ENCODE measurements at places on chromosomes 13 and 19.
A peak's percentile ranks its signal among the peaks of the same experiment; 100 is the strongest.

DNA sequence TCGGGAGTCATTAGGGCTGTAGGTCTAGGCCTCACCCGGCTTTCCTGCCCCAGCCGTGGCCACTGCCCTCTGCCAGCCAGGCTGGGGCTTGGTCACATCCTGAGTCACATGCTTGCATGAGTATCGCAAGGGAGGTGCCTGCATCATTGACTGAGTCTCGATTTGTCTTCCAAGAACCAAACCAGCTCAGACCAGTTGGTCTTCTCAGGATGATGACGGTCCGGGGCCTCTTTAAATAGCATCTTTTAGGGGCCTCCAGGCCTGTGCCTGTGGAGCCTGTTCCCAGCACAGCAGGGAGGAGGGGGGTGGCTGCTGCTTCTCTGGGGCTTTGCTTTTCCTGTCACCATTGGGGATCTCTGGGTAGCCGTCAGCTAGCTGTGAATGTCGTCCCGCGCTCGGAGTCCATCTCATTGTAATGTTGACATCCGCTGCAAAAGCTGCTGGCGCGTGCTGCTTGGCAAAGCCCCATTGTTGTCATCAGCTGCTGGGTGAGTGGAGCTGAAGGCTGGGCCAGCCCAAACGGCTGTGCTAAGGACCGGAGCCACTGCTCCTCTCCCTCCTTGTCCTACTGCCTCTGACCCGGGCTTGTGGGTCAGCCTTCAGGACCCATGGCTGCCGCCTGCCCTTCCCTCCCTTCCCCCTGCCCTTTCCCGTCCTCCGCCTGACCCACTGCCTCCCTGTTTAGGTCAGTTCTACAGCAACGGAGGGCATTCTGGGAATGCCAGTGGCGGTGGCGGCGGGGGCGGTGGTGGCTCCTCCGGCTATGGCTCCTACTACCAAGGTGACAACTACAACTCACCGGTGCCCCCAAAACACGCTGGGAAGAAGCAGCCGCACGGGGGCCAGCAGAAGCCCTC is 14.3 kb upstream of the QTRT1 start:
- DNase-seq, result no peak

- DNase-seq, result no peak
Measured at GRCh38 chr19:56670961-56671612, 470 bp downstream of the ZNF835 start.

DNA sequence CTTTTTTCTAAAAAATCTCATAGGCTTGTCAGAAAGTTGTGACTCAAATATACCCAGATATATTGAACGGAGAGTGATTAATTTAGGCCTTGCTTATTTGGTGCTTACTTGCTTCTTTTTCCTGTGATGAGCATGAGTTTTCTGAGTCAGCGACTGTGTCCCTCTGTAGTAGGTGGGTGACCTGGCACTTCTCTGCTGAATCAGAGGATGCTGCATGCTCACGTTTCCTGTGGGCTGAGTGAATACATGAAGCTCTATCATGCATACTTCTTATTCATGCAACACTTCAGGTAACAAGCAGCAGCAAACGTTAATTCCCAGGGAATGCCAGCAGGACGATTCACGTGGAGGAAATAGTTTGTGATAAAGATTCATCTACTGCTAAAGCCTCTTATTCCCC is 245.0 kb downstream of the KLF5 start:
- no peak for DNase-seq

GRCh38 chr19:10173527-10173926 is 21.2 kb downstream of the DNMT1 start:
- DNase-seq, result no peak

GRCh38 chr13:55566334-55566733 is 1574.4 kb upstream of the PRR20A start:
- no peak for DNase-seq

- DNase-seq, result no peak
Measured at GRCh38 chr13:96314974-96315373, 225.1 kb downstream of the HS6ST3 start.

- no peak for DNase-seq
Measured at GRCh38 chr13:21086929-21087328, 25.5 kb upstream of the LATS2 start.

- no peak for DNase-seq
Measured at GRCh38 chr13:77637588-77637987, 59.9 kb upstream of the SLAIN1 start.

DNA sequence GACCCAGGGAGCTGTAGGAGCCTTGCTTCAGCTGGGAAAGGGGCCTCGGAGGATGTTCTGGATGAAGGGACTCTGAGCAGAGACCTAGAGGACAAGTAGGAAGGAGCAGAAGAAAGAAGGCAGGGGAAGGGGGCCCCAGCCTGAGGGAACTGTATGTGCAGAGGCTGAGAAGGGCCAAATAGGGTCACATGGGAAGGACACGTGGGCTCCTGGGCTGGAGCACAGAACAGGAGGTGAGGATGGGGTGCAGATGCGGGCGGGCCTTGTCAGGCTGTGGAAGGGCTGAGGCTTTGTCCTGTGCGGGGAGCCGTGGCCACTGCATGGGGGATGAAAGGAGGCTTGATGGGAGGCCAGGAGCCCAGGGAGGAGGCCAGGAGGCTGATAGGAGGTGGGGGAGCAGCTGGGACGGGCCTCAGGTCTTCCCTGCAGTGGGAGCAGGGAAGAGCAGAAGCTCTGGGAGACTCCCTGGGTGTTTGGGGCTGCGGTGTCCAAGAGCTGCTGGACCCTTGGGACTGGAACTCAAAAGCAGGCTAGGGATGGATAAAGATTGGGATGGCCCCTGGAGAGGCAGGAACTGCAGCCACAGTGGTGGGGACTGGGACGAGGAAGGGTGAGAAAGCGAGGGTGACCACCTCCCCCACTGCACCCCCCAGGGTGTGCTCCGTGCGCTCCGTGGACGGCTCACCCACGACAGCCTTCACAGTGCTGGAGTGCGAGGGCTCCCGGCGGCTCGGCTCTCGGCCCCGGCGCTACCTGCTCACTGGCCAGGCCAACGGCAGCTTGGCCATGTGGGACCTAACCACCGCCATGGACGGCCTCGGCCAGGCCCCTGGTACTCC is 11.4 kb upstream of the LTBP4 start:
- DNase-seq, result no peak

- no peak for DNase-seq
Measured at GRCh38 chr13:76091076-76091475, 454.9 kb downstream of the LMO7 start.

DNA sequence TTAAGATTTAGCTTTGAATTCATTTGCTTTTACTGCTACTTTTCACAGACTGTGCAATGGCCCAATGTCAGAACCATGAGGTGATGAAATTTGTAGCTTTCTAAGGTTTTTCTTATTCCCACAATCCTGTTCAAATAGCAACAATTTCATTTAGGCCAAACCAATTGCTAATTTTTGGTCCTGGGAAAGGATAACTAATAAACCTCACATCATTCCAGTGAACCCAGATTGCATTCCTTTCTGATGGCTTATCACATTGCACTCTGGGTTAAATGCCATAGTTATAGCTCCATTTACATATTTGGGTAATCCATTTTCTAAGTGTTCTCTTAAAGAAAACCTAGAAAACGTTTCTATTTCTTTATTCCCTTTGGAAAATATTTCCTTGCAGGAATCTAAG is 22.9 kb upstream of the POMP start:
- DNase-seq, result peak; percentile 82

GRCh38 chr19:40596608-40597328 is 4.4 kb upstream of the LTBP4 start:
- DNase-seq, result no peak

- no peak for DNase-seq
Measured at GRCh38 chr13:74134221-74134776, at the start of gene KLF12. Gene KLF12 (minus strand): TSS chr13:74134404.

DNA sequence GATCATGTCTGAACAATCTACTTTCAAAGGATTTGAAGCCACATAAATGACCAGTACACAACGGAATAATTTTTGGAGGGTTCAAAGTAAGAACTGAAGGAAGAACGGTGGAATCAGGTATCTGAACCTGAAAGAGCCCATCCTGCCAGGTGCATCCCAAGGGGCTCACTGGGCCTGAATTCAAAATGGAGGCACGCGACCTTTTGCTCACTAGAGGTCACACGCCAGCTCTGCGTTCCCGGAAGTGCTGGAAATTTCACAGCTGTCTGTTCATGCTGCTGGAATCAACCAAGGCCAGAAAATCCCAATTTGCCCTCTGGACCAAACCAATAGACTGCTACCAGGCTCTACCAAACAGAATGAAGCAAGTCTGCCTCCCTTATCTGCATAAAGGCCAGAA is 4.2 kb upstream of the RASA3 start:
- no peak for DNase-seq

- DNase-seq, result no peak
Measured at GRCh38 chr19:7456964-7457541, 31.8 kb downstream of the PEX11G start.

GRCh38 chr13:24271601-24272451 is 37.6 kb upstream of the C1QTNF9 start:
- no peak for DNase-seq

DNA sequence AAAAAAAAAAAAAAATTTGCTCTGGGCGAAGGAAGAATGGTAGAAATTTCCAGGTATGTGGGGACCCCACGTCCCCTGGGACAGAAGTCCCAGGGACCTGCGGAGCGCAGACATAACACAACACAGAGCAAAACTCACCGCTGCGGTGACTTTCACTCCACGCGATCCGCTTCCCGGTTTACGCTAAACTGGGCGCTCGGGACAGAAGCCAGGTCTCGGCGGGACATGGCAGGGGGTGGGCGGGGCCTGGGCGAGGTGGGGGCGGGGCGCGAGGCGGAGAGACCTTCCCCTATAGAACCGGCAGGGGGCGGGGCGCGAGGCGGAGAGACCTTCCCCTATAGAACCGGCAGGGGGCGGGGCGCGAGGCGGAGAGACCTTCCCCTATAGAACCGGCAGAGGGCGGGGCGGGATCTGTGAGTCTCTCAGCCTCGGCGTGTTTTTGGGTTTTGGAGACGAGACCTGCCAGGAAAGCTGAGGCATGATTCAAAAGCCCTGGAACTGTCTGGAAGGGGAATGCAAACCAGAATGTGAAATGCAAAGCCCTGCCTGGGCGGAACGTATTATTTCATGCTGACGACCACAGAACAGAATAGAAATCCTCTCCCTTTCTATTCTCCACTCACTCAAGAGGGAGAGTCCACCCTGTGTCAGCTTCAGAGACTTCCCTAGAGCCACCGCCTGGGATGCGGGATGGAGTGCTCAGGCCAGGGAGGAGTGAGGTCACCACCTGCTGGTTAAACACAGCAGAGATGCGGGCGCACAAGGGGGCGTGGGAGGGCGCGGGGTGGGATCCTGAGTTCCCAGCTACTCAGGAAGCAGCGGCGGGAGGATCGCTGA is 20.2 kb upstream of the ERVV-1 start:
- DNase-seq, result peak; percentile 23

- DNase-seq, result no peak
Measured at GRCh38 chr13:101757446-101758039, 305.1 kb downstream of the ITGBL1 start.

GRCh38 chr13:62704875-62705274 is 1289.2 kb upstream of the PCDH20 start:
- no peak for DNase-seq

DNA sequence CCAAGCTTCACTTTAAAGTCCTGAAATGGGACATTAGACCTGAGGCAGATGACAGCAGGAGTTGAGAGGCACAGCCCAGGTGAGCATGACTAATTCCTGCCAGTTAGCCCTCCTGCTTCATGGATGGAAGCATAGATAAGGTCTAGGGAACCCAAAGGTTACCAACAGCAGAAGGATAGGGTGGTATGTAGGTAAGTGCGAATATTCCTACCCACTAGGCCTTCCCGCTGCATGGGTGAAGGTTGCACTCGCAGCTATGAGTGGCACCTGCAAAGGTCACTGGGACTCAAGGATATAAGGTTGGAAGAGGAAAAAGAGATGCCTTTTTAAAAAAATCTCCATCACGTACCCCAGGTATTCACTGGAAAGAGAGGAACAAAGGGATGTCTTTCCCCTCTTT is 12.2 kb upstream of the MLLT1 start:
- no peak for DNase-seq

DNA sequence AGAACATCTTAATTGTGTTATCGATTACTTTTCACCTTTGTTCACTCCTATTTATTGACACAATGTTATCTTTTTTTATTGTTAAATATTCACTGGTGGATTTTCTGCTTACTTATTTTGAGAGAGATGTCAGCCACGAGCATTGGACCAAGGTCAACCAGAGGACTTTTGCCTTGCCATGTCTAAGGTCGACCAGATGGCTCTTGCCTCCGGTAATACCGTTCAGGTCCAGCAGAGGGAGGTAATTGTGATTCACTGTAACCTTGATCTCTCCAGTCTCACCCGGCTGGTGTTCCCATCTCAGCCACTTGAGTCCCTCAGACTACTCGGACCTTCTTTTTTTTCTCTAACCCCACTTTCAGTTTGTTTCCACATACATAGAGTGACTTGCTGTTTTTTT is 1438.1 kb downstream of the UQCRFS1 start:
- DNase-seq, result no peak

DNA sequence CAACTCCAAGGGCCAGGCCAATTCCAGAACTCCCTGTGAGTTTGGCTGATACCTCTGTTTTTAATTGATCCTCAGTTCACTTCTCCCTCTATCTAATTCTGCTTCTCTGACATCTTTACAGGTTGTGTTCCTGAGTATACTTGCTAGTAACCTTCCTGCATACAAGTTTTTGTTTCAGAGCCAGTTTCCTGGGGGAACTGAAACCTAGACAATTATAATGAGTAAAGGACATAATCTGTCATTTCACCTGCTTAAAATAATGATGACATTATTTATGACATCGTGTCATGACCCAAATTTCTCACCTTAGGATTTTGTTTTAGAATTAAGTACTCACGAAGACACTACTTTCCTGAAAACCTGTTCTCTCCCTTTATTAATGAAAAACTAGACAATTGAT is 12.5 kb upstream of the MYCBP2 start:
- DNase-seq, result no peak

- DNase-seq, result no peak
Measured at GRCh38 chr13:75170311-75170710, 311.7 kb downstream of the TBC1D4 start.

GRCh38 chr19:22526661-22527272 is 104.6 kb upstream of the ZNF98 start:
- DNase-seq, result no peak

DNA sequence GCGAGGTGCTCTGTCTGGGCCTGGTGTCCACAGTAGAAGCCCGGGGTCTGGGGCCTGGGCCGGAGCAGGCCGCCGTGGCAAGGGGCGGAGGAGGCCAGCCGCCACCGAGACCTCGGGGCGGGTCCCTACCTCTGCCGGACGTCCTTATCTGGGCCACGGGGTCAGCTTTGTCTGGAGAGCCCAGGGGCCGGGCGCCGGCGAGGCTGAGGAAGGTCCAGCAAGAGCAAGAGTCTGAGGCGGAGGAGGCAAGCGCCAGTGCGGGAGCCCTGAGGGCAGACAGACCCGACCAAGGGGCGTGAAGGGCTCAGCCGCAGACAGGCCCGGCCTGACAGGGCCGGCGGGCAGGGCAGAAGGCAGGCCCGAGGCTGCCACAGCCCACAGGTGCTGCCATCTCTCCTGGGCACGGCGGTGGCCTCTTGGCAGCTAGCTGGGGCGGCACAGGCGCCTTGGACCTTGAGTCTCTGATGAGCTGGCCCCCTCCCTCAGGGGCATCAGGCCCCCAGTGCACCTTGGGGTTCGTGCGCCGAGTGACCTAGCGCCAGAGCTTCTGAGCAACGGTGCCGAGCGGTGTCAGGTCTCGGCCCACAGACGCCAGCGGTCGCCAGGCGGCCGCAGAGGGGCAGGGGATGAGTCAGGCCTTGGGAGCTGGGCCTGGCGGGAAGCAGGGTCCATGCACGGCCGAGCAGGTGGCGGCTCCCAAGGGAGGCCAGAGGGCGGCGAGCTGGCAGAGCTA is 19.1 kb upstream of the AKAP8 start:
- DNase-seq, result no peak

Measured in GM04503 (cell line).